ENCODE measurements at places on chromosomes 7 and 10.

DNA sequence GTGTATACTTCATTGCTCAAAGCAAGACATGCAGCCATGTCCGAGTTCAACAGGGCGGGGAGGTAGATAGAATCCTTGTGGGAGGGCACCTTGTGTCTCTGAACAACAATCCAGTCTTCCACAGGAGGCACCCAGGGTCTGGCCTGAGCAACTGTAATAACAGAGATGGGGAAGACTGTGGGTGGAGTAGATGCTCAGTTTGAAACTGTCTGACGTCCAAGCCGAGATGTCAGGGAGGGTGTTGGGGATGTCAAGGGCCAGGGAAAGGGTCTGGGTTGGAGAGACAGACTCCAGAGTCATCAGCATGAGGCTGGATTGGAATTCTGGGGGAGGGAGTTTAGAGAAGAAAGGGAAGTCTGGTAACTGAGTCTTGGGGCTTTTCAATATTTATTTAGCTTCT, 88.0 kb downstream of the FANK1 start:
- DNase-seq: no peak

- no peak for DNase-seq
Observed at GRCh38 chr7:20504060-20504459, 111.4 kb upstream of the ABCB5 start.

- no peak for DNase-seq
Observed at GRCh38 chr7:75946207-75946855, 31.4 kb downstream of the POR start.

- peak; percentile 73 for DNase-seq
Observed at GRCh38 chr10:79374312-79375191, 27.3 kb downstream of the PPIF start.

DNA sequence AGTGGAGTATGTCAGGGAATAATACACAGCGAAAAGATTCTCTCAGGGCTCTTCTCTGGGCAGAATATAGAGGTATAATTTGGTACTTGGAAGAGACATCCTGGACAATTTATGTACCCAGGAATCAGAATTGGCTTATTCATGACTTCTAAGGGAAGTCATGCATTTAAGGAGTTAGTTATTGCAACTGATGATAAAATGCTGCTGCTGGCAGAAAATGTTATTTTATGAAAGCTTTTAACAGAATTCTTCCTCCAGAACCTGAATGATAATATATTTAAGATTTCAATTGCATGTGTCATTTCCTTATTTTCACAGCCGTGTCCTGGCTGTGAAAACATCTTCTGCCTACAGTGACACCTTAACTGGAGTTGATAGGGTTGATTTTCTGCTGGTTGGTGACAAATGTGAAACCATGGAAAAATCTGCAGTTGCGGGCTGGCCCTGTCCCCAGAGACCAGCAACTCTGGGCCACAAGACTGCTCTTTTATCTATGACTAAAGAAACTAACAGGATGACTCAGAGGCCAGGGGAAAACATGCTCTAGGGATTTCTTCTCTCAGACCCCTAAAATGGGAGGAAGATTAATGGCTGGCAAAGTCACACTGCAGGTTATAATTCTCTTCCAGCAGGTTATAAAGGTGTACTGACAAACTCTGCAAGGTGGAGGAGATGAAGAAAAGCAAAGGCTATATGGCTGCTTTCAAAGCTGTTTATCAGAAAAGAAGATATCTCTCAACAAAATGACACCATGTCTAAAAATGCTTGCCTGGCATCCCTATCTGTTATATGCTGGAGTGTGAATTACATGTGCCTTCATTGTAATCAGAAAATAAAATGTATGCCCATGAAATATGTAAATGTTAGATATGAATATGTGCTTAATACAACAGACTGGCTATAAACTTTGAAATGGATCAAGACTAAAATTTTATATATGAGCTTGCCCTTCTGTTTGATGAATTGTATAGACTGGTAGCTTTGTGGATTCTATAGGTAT, 12.1 kb upstream of the TRUB1 start:
- no peak for DNase-seq

- DNase-seq: no peak
Observed at GRCh38 chr7:139094030-139094429, 15.5 kb downstream of the ZC3HAV1 start.

- DNase-seq: no peak
Observed at GRCh38 chr7:132760866-132761265, 184.6 kb upstream of the PLXNA4 start.

- DNase-seq: no peak
Observed at GRCh38 chr10:43192884-43193283, 54.6 kb downstream of the CSGALNACT2 start.

DNA sequence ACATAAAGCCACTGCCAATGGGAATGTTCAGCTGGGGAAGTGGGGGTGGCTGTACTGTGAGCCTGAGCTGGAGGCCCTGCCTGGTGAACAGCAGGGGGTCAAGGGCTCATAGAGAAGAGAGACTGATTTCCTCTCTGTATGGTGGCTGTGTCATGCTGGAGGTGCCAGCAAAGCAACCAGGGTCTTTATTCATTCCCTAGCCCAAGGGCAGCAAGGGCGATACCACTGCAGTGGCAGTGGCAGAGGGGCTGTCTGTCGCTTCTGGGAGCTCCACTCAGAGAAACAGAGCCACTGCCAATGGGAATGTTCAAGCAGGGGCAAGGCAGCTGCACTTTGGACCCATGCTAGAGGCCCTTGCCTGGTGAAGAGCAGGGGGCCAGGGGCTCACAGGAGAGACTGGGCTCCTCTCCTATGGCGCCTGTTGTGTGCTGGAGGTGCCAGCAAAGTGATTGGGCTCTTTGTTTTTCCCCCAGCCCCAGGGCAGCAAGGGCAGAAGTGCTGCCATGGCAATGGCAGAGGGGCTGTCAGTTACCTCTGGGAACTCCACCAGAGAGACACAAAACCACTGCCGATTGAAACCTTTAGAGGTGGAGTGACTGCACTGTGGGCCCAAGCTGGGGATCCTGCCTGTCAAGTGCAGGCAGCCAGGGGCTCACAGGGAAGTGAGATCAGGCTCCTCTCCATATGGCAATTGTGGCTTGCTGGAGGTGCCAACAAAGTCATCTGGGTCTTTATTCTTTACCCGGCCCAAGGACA, 545.1 kb downstream of the SH2D4B start:
- DNase-seq: no peak

DNA sequence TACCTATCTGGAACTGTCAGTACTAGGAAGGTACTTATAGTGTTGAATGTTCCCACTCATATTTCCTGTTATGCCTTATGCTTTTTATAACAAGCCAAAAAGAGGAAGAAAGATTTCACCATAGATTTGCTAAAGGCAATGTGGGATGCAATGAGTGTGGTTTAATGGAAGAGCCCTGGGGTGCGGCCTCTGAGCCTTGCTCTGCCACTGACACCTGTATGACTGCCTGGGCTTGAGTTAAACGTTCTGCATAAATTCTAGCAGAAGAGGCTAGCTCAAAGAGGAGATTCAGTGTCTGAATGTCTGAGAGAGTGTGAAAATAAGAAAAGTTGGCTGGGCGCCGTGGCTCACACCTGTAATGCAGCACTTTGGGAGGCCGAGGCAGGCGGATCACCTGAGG, 143.8 kb downstream of the TPST1 start:
- no peak for DNase-seq

GRCh38 chr7:134453518-134453917, 5.4 kb downstream of the AKR1B1 start:
- no peak for DNase-seq

DNA sequence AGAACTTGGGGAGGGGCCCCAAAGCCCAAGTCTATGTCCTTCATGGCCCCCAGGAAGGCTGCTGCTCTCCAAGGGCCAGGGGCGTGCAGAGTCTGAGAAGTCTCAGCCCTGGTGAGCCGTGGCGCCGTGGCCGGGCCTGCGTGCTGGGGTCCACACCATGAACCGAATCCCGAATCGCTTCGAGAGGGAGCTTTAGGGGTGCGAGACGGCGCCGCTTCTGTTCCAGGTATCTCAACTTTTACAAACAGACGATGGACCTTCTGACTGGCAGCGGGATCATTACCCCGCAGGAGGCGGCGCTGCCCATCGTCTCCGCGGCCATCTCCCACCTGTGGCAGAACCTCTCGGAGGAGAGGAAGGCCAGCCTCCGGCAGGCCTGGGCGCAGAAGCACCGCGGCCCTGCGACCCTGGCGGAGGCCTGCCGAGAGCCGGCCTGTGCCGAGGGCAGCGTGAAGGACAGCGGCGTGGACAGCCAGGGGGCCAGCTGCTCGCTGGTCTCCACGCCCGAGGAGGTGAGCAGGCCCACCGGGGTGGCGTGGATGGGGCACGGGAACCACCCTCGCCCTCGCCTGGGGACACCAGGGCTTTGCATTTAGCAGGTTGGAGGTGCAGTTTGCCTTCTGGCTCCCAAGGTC, 12.7 kb downstream of the STRA8 start:
- no peak for DNase-seq

GRCh38 chr7:30764030-30764975, 6.9 kb upstream of the MINDY4 start:
- no peak for DNase-seq

- DNase-seq: no peak
Observed at GRCh38 chr7:50480797-50481196, 30.6 kb upstream of the FIGNL1 start.

- DNase-seq: no peak
Observed at GRCh38 chr10:70773965-70774809, 11.0 kb downstream of the TBATA start.

DNA sequence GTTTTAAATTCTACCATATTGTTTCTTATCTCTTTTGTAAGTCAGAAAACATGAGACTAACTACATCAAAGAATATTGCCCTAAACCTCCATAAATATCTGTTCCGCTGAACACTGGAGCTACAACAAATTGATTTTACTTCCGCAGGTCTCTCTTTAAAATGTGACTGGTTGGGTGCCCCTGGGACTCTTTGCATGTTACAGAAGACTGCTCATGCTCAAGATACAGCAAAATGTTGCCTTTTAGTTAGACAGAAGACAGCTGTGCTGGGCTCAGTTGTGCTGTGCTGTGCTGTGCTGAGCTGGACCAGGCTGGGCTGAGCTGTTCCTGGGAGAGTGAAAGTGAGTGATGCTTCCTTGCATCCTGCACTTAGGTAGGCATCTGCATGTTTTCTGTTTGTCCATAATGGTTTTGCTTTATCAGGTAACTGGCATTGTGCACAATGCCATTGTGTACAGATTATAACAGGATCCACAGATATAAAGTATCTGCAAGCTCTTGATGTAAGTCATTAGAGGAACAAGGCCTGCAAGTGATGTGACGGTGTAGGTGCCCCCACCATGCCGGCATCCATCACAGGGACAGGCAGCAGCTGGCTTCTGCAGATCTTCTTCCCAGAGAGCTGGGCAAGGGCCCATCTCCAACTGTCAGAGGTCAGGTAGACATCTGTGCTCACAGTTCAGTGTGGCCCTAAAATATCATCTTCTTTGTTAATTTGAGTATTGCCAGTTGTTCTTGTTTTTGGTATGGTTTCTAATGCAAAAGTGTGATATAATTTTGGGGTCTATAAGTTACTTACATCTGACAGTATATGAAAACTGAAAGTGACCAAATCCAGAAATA, 972.5 kb upstream of the CELF2 start:
- peak; percentile 13 for DNase-seq

DNA sequence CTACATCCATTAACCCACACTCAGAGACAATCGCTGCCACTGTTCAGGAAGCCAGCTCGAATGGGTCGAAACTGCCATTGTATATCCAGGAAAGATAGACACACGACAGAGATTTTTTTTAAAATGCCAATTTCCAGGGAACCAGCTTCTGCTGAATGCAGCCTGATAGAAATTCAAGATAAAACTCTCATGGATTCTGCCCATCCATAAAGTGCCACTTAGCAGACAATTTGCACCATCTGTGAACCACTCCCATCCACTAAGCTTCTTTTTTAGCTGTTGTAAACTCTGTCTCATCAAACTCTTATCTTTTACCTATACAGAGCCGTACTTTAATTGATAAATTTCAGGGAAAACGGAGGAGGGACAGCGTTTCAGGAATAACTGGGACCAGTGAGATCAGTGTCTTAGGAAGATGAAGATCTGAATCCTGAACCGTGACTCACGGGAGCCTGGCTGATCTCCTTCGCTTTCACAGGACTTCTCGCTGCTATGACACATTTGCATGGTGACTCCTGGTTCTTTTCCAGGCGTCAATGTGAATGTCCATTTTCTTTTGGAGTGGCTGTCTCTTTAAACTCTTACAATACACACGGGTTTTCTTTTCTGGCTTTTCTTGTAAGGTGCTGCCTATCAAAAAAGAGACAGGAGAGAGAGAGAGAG, 103.4 kb downstream of the FAM204A start:
- DNase-seq: no peak

DNA sequence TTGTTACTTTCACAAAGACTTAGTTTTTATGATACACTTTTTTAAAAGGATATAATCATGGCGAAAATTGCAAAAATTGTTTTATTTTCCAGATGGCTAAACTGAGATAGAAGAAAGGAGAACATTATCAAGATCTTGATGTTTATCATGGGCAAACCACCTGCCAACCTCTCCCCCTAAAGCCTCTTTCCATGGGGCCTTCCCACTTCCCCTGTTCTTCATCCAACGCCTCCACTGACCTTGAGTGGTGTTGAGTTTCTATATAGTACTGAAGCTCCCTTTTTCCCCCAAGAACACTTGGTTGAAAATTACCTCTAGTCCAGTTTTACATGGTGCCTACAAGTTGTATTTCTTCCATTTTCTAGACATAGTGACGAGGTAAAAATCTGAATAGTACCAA, 5.0 kb downstream of the CREB3L2 start:
- no peak for DNase-seq

DNA sequence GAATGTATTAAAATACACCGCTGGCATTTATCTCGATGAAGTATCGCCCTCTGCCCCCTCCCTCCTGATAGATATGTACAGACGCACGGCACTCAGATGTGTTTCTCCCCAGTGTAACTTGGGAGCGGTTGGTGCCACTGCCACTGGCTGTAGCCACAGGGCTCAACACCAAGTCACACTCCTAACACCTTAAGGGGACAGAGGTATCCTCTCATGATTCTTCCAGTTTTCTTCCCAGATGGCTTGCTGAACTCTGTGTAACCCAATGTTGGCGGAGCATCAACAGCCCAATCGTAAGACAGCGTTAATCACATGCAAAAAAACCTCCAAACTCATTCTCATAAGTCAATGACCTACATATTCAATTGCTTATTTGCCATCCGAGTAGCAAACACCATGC, 35.5 kb downstream of the CTBP2 start:
- DNase-seq: no peak
